Esophagus muscularis mucosa (tissue), 4 donors: ENCODE measurements at places on chromosomes 4 and X. TPM values are rescaled to one million over a fixed set of nuclear protein-coding genes. Genes with fewer than 3 reads are reported as not detected.

DNA sequence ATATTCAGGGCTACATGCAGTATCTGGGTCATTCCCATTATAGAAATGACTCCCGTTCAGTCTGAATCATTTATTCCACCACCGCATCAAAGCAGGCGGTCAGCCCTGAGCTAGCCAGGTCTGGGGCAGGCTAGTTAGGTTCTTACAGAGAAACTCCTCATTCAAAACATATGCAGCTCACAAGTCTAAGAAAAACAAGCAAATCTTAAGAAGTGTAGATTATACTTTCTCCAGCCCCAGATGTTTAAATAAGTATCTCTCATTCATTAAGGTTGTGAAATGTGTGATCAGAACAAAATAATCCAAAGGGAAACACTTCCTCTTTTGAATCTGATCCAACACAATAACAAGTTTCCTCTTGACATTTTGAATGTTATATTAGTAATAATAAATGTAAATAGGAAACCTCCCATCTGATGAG lies 441.9 kb downstream of the INPP4B start:
- H3K4me1 ChIP-seq, result peaks cover 30% of the 10 kb centered on the region
- no peaks in the 10 kb centered on the region for H3K36me3 ChIP-seq
- no peak overlapping the region for H3K27ac ChIP-seq
- peak overlapping the region; percentile 54 for H3K4me3 ChIP-seq
- no peaks in the 10 kb centered on the region for H3K27me3 ChIP-seq

GRCh38 chr4:133641191-133641590 lies 492.1 kb downstream of the PCDH10 start:
- DNase-seq, result no peak
- H3K36me3 ChIP-seq, result no peaks in the 10 kb centered on the region
- no peaks in the 10 kb centered on the region for H3K27me3 ChIP-seq
- no peak overlapping the region for H3K4me3 ChIP-seq

DNA sequence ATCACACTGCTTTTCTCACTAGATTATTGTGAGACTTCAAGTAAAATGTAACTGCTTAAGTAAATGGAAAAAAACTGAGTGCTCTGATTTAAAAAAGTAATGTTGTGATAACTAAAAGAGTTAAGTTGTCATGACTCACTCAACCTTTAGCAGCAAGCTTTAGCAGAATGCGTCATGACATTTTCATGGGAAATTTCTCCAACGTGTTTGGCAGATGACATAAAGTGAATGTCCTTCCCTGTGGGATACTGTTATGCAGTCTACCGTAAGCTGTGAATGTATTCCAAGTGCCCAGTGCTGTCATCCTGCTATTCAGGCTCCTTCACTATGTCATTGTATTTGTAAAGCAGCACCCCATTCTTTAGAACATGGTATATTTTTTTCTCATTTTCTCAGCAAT lies 136.2 kb downstream of the CPXCR1 start:
- no peaks in the 10 kb centered on the region for H3K27me3 ChIP-seq
- H3K27ac ChIP-seq, result no peak overlapping the region
- H3K36me3 ChIP-seq, result no peaks in the 10 kb centered on the region
- no peak overlapping the region for H3K4me3 ChIP-seq
- no peaks in the 10 kb centered on the region for H3K4me1 ChIP-seq

- no peak overlapping the region for H3K4me3 ChIP-seq
- H3K4me1 ChIP-seq, result no peaks in the 10 kb centered on the region
- DNase-seq, result no peak
- H3K27ac ChIP-seq, result no peak overlapping the region
- no peaks in the 10 kb centered on the region for H3K36me3 ChIP-seq
- H3K27me3 ChIP-seq, result no peaks in the 10 kb centered on the region
These were observed 28.1 kb upstream of the HPGDS start for GRCh38 chr4:94370533-94371254.

GRCh38 chr4:145132511-145133098 lies 34.5 kb downstream of the ABCE1 start:
- no peak for DNase-seq
- no peak overlapping the region for H3K27ac ChIP-seq
- peaks cover 1% of the 10 kb centered on the region for H3K36me3 ChIP-seq
- no peak overlapping the region for H3K4me3 ChIP-seq

GRCh38 chr4:129905256-129905655 lies 809.3 kb downstream of the C4orf33 start:
- no peak for DNase-seq
- H3K36me3 ChIP-seq, result no peaks in the 10 kb centered on the region
- no peak overlapping the region for H3K4me3 ChIP-seq
- H3K27me3 ChIP-seq, result no peaks in the 10 kb centered on the region
- H3K27ac ChIP-seq, result no peak overlapping the region
- no peaks in the 10 kb centered on the region for H3K4me1 ChIP-seq

DNA sequence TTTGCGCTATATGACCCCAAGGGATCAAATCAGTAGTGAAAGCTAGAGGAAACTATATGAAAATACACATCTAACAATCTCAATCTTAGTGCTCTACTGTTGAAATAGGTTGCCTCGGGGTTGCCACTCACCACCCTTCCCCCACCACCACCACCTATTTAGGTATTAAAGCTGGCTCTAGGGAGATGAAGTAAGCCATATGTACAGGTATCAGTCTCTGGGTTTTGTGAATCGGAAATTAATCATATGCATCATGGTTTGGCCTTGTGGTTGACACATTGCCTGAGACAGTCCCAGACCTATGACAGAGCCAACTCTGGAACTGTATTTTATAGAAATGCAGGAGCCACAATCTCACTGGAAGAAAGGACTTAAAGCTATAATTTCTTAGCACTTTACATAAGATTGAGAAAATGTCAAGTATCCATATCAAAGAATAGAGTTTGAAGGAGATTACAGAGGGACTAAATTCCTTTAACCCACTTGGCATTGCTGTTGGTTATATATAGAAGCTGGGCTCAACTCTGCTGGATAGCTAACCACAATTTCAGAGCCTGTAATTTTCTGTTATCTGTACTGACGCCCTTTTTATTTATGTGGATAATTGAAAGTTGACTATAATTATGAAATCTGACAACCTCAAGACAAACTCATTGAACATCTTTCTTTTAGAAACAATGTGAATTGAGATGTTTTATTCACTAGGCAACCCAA lies 26.7 kb upstream of the BMP2K start:
- H3K27me3 ChIP-seq, result no peaks in the 10 kb centered on the region
- H3K4me3 ChIP-seq, result no peak overlapping the region
- H3K27ac ChIP-seq, result no peak overlapping the region
- H3K36me3 ChIP-seq, result no peaks in the 10 kb centered on the region

The TRIM60 gene
- total RNA-seq, result not detected

The CENPVL2 gene
- not detected for total RNA-seq

The GUCY1B1 gene
- 61.9 TPM for total RNA-seq

The ARHGAP6 gene
- total RNA-seq, result 25.2 TPM
